Stimulated activated CD4-positive, alpha-beta T cell treated with anti-CD3 and anti-CD28 coated beads, Interleukin-4, amount 100 ng/mL, for 4 hours (primary cell): ENCODE measurements at places on chromosomes 13 and 19.

DNA sequence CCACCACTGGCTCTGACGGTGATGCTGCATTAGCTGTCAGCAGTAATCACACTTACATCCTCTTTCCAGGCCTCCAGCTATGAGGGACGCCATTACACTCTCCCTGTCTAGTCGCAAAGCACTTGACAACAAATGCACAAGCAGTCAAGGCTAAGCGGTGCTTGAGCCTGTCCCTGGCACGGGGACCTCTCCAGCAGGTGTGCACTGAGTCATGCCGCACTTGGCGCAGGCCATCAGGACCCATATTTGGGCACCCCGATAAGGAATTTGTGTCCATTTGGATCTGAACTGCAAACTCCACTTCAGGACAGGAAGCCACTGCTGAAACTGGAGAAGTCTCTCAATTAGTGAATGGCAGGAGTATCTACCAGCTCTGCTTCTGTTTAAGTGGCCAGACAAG, 301.9 kb upstream of the OBI1 start:
- DNase-seq = no peak

- no peak for DNase-seq
Measured at GRCh38 chr13:114065926-114066774, 66.3 kb downstream of the RASA3 start.

DNA sequence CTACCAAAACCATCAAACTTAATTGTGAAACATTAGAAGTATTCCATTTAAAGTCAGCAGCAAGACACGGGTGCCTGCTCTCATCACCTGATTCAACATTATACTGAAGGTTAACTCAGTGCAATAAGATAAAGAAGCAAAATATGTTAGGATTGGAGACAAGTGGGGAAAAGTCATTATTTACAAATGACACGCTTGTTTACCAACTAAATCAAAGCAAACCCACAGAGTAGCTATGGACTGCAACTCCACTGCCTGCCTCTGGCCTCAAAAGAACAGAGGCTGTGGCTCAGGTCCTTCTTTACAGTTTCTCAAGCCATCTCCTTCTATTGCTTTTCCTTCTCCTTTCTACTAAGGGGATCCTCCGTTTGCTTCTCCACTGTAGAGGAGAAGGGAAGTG, 21.0 kb upstream of the ATP12A start:
- no peak for DNase-seq

- DNase-seq = no peak
Measured at GRCh38 chr13:55439450-55439849, 1701.3 kb upstream of the PRR20A start.

DNA sequence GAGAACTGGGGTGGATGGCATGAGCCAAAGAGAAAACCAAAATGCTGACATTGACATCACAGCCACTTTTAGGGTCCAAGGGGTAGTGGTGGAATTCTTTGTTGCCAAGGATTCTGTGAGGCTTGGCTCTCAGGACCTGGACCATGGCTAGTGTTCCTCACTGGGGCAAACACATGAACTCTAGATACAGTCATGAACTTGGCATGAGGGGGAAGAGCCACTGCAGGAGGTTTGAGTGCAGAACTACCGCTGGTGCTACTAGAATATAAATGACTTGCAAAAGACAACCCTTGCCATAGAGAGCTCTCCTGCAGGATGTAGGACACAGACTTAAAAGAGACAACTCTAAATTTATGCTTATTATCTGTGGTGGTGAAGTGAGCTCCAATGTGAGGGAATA, 29.8 kb upstream of the FRY start:
- DNase-seq = no peak

- DNase-seq = no peak
Measured at GRCh38 chr19:37950471-37951175, 43.6 kb downstream of the SIPA1L3 start.

GRCh38 chr13:95382411-95382810, 81.2 kb upstream of the ABCC4 start:
- no peak for DNase-seq

- DNase-seq = no peak
Measured at GRCh38 chr13:93964146-93964512, 515.4 kb downstream of the DCT start.

- DNase-seq = no peak
Measured at GRCh38 chr19:51330366-51330765, 11.6 kb downstream of the VSIG10L start.

DNA sequence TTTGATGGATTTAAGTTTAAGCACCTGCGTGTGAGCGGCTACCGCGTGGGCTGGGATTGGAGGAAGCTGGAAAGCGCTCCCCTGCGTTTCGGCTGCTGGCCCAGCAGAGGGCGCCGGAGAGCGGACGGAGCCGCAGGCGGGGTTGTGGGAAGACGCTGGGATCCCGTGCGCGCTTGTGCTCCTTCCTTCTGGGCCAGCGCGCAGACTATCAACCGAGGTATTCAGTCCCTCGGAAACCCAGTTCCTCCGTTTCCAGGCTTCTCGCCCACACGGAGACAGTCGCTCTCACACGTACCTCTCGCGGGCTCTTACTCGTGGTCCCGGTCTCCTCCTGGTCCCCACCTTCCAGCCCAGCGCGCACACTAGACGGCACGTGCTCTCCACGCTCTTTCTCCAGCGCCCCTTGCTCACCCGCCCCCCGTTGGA, 28.8 kb downstream of the EPN1 start:
- DNase-seq = peak; percentile 51

- DNase-seq = no peak
Measured at GRCh38 chr13:89401264-89401675, 1730.1 kb downstream of the SLITRK5 start.

DNA sequence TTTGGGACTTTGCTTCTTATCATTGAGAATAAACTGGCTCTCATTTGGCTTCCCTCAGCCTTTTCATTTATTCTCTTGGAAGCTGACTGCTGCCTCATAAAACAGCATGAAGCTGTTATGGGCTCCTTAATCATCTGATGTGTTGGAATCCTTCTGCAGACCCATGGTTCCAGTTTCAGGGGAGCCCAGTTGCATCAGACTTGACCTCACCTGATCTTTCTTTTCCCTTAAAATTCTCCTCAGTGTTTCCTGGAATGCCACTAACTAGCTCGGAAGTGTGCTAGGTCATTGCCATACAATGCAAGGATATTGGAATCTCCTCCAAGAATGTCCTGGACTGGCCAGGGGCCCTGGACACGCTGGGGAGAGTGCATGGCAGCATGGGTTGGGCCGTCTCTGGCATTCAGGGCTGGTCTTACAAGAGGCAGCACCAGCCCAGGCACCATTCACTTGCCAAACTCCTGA, 158.7 kb downstream of the FLT1 start:
- DNase-seq = no peak

- no peak for DNase-seq
Measured at GRCh38 chr13:110390567-110390966, 83.5 kb downstream of the COL4A2 start.

GRCh38 chr19:39494661-39495060, 4.1 kb upstream of the DLL3 start:
- no peak for DNase-seq

DNA sequence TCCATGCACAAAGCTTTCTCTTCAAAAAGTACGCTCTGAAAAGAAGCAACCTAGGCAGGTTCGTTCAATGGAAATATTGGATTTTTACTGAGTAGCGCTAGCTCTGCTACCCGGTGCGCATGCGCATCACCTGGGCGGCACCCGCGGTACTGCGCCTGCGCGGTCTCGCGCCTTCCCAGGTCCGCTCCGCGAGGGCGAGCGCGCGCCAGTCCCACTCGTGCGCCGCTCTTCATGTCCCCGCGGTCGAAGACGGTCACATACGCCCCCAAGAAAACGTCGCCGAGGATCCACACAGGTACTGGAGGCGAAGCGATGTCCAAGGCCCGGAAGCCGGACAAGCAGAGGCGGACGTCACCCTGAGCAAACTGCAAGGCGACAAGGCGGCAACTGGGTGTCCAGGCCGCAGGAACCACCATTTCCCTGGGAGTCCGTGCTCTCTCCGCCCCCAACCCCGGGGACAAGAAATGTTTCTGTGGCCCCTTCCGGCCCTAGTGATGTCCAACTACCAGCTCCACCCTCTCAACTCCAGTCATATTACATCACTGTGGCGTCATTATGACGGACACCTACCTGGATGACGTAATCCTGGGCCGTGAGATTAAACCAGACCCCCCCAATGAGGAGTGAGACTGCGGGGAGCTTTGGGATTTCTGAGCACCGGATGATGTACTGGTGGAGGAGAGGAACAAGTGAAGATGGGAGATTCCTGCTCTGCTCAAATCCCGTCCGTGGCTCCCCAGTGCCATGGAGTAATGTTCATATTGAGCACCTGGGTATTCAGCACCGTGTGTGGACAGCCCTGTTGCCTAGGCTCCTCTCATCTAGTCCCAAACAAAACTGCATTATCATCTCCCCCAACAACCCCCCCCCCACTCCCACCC, 4.8 kb upstream of the KCNC3 start:
- no peak for DNase-seq

GRCh38 chr13:109331011-109331433, 455.4 kb downstream of the IRS2 start:
- no peak for DNase-seq

GRCh38 chr19:56949626-56950025, 109.1 kb upstream of the PEG3 start:
- DNase-seq = no peak

GRCh38 chr19:1076951-1077350, 10.0 kb downstream of the ARHGAP45 start:
- peak; percentile 95 for DNase-seq

GRCh38 chr13:44685641-44686040, 109.5 kb upstream of the TSC22D1 start:
- no peak for DNase-seq

DNA sequence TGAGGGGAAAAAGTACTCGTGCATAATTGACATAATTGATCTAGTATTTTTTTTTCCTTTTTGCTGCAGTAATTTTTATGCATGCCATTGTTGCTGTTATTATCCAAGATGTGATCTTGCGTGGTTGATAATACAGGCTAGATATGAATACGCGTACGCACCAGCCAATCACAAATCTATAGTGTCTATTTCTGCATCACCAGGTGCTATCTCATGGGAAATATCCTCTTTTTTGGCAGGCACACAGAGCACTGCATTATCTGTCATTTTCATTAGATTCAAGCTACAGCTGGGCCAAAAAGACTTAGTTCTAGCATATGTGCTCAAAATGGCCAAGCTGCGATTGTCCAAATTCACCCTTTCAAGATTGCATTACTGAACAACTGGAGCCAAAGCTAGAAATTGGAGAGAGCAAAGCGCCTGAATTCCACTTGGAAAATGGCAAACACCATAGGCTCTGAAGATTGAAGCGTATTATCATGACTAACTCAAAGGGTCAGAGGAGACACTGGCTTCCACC, 181.1 kb downstream of the TSHZ3 start:
- DNase-seq = no peak

DNA sequence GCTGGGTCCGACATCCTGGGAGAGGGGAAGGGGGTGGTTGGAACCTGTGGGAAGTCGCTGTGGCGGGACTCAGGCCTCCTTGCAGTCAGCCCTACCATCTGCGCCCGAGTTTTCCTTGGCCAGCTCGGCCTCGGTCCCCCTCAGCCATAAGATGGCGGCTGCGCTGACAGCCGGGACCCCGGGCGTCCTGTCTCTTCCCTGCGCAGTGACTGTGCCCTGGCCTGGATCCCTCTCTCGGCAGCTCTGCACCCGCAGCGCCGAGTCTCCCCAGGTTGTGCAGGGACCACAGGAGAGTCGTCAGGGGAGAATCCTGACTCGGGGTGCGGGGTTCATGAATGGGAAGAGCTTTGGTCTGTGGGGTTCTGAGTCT, 345 bp downstream of the ZNF257 start:
- no peak for DNase-seq

- no peak for DNase-seq
Measured at GRCh38 chr13:41061914-41062837, 867 bp downstream of the WBP4 start.

- DNase-seq = no peak
Measured at GRCh38 chr19:6577476-6578125, 13.3 kb downstream of the CD70 start.

DNA sequence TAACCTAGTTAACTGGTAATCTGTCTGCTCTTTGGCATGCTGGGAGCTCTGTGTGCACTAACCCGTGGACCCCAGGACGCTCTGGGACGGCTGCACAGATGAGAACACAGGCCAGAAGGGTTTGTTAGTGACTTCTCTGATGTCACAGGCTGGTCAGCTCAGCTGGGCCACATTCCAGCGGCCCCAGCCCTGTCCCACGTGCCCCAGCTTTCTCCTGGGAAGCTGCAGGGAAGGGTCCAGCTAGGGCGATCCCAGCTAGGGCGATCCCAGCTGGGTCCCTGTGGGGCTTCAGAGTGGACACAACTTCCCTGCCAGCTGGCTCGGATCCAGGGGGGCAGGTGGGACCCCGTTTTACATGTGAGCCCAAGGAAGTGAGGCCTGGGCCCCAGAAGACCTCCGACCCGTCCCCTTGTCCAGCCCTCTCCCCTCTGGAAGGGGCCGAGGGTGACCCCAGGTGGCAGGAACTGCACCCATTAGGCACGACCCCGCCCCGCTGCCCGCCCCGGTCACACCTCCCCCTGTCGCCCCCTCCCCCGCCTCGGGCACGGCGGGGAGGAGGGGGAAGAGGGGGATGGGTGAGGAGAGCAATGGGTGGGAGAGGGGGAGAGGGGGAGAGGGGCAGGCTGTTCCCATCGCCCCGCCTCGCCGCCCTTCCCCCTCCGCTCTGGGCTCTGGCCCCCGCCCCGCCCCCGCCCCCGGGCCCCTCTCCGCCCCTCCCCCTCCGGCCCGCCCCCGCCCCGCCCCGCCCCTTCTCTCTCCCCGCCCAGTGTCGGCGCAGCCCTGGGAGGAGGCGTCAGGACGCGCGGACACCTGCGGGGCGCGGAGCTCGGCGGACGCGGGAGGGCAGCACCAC, 75.2 kb upstream of the MCF2L start:
- DNase-seq = peak; percentile 14

DNA sequence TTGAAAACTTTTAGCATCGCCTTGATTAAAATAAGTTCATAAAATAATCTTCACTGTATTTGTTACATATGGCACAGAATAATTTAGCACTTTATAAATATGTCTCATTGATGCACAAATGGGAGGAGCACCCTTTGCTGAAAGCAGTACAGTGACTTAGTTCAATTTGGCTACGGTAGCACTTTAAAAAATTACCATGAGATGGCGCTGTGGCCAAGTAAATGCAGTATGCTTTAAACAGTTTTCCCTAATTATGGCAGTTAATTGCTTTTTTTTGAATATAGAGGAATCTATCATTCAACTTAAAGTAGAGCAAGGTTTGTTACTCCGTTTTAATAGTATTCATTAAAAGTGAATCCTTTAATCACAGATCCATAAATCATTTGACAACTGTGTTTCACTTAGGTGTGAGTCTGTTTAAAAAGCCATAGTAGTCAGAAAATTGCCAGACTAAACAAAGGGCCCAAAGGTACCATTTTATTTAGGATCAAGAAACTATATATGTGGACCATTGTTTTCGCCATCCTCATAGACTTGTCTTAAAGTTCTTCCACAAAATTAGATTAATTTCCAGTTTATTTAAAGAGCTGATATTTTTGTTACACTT, 34.7 kb upstream of the ESD start:
- DNase-seq = peak; percentile 1
